NK-92 treated with Interleukin-12 subunit alpha and Interleukin-12 subunit beta, amount 100 ng/mL, for 24 hours (cell line): ENCODE measurements at places on chromosomes 12 and 14.

- no peak for DNase-seq
Observed at GRCh38 chr12:101691503-101692096, 5.8 kb upstream of the CHPT1 start.

- no peak for DNase-seq
Observed at GRCh38 chr14:52835122-52835903, 43.9 kb upstream of the GNPNAT1 start.

DNA sequence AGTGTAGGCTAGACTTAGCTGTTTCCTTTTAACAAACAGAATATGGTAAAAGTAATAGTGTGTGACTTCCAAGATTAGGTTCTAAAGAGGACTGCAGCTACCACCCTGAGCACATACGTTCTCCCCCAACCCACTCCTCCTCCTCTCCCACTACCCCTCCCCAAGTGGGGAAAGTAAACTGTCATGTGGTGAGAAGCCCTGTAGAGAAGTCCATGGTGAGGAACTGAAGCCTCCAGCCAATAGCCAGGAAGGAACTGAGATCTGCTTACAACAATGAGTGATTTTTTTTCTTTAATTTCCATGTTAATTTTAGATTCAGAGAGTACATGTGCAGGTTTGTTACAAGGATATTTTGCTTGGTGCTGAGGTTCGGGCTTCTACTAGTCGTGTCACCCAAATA lies 57.0 kb upstream of the EGLN3 start:
- DNase-seq, result no peak

GRCh38 chr12:123428591-123428990 lies 7.9 kb downstream of the RILPL2 start:
- no peak for DNase-seq

DNA sequence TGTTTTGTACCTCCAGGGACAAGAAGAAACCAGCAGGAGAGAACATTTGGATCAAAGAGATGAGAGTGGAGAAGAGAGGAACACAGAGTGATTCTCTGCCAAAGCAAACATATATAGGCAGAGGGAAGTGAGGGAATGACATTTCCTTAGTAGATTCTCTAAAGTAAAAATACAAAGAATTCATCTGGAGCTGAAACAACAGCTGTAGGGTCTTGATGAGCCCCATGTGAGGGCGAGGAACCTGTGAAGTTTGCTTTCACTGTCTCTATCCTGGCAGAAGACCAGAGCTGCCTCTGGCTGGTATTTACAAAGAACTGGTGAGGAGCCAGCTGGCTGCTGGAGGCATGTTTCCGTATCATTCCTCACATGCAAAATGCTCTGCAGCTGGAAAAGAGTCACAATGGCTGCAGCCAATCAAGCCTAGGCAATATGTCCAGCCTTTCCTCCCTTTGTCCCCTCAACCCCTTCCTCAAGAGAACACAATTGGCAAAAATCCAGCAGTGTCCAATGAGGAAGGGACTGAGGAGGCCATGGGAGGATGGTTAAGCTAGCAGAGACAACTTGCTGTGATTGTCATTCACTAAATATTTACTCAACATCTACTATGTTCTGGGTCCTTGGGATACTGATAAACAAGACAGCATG lies 122.5 kb downstream of the PHLDA1 start:
- DNase-seq, result no peak

DNA sequence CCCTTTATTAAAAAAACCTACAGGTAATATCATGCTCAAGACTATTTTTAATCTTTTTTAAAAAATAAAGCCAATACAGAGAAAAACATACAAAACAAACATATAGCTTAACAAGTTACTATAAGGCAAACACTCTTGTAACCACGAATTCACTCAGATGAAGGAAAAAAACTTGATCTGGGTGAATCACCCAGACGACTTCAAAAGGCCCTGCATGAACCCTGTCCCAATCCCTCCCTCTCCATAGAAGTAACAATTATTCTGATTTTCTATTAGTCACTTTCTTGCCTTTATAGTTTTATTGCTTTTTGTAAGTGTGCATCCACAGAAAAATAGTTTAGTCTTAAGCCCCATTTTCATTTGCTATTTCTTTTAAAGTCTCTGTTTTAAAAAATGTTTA lies 72.6 kb downstream of the LRP6 start:
- DNase-seq, result no peak

DNA sequence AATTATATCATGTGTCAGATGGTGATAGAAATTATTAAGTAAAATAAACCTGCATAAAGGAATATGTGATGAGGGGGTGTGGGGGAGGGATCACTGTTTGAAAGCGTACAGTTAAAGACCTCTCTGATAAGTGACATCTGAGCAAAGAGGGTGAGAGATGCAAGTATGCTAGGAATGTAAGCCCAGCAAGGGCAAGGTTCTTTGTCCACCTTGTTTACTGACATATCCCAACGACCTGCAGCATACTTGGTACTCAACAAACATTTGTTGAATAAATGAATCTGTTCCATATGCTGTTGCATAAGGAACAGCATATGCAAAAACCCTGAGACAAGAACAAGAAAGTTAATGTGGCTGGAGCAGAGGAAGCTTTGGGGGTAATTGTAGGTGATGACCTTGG lies 12.0 kb upstream of the MDM1 start:
- no peak for DNase-seq

GRCh38 chr14:54920052-54920451 lies 17.4 kb upstream of the GCH1 start:
- no peak for DNase-seq

DNA sequence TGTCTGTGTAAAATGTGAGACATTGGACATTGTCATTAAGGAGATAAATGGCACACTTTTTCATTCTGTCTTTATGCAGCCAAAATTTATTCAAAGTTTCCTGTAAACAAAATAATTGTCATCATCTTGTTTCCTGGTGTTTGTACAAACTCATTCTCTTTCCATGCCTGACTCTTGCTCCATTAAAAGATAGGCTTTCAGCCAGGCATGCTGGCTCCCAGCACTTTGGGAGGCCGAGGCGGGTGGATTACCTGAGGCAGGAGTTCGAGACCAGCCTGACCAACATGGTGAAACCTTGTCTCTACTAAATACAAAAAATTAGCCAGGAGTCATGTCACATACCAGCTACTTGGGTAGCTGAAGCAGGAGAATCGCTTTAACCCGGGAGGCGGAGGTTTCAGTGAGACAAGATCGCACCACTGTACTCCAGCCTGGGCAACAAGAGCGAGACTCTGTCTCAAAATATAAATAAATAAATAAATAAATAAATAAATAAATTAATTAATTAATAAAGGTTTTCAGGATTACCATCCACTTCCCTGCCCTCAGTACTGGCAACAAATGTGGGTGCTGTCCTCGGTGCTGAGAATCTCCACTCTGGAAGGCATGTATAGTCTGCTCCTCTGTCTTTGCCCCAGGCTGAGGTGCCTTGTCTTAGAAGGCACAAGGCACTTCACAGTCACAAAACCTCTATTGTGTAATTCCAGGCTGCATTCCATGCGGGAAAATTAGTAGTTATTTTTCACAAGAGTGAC lies 83.2 kb downstream of the PAH start:
- no peak for DNase-seq

GRCh38 chr12:43336962-43337555 lies 214.9 kb downstream of the ADAMTS20 start:
- no peak for DNase-seq

DNA sequence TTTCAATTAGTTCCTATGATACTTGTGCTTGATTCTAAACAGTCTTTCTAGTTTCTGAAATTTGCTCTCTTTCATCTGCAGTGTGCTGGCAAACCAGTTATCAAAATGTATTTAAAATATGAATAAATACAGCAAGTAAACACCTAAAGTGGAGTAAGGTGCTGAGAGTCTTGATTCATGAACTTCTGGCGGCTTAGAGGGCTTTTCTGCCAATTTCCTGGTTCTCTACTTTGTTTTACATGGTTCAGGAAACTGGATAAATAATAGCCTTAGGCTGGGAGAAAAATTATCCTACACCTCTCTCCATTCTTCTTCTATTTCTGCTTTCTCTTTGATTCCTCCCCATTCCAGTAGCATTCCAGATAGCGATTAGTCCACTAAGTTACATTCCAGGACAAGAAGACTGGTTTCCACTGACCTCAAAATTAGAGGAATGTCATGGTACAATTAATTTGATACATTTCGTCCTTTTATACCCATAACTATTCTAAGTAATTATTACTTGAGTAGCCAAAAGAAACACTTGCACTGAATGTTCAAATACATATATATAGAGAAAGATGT lies 14.9 kb downstream of the ATP2B1 start:
- no peak for DNase-seq

DNA sequence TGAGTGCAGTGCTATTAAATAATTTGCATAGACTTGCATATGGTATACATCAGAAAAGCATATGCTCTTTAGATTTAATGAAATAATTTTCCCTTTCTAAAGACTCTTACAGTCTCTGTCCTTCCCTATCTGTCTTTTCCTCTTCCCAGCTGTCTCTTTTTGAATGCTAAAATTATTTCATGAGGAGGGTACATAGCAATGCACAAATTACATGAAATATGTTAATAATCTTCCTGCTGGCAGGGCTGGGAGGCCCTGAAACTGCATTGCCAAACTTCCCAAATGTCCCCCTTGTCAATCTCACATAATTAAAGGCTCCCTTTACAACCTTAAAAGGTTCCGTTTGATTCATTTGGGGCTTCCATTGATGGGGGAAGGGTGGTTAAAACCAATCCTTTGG lies 22.2 kb downstream of the LLPH start:
- no peak for DNase-seq

- no peak for DNase-seq
Observed at GRCh38 chr14:75295061-75295461, 16.4 kb downstream of the FOS start.

DNA sequence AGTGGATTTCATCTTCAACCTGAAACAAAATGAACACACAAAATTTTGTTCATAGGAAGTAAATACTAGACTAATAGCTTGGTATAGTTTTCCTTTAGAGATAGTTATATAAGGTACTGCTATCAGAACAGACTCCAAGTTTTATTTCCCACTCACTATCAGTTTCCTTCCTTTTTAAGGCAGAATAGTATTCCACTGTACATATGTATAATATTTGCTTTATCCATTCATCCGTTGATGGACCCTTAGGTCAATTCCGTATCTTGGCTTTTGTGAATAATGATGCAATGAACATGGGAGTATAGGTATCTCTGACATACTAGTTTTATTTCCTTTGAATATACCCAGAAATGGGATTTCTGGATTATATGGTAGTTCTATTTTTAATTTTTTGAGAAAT lies 3.7 kb downstream of the CCNB1IP1 start:
- no peak for DNase-seq

DNA sequence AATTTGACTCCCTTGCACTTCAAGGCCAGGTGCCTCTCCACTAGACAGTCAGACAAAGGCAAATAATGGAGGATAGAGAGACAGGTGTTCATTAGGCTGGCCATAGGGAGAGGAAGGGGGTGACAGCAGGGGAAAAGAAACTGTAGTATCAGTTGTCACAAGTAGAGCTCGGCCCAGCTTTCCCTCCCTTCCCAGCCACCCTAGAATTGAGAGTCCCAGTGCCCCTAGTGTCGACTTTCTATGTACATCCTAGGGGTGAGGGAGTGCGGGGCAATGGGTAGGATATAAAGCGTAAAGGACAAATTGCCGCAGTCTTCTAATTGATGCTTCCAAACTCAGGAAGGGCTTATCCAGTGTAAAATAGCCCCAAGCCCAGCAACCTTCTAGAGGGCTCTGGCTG lies 39.0 kb downstream of the BAZ2A start:
- no peak for DNase-seq

GRCh38 chr12:48932878-48933277 lies 7.6 kb upstream of the FKBP11 start:
- no peak for DNase-seq

DNA sequence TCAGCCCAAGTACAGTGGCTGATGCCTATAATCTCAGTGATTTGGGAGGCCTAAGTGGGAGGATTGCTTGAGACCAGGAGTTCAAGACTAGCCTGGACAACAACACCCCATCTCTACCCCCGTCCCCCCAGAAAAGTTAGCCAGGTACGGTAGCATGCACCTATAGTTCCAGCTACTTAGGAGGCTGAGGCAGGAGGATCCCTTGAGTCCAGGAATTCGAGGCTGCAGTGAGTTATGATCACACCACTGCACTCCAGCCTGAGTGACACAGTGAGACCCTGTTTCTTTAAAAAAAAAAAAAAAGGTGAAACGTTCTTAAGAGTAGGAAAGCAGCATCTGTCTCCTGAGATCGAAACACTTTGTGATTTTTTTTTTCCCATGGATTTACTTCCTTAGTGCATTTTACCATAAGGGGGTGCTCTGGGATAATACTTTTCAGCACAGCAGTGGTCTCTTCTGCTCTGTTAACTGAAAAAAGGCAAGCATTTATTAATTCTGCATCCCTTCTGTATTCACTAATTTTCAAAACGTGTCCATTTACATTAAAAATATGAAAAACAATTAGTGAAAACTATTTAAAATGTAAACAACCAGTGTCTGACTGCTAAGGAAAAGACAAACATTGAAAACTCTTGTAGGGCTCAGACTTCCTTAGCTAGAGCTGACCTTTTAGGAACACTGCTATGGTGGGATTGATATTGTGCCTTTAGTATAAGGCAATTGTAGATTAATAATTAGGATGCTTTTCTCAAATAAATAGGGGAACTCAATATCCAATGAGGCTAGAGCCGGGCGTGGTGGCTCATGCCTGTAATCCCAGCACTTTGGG lies 31.2 kb upstream of the USP44 start:
- no peak for DNase-seq
